Breast epithelium (tissue), 4 donors: ENCODE measurements at places on chromosomes 13 and 19. TPM values are rescaled to one million over a fixed set of nuclear protein-coding genes. Genes with fewer than 3 reads are reported as not detected.

SUCLA2 gene
- 61.3 TPM for total RNA-seq

GRCh38 chr13:65597839-65598818 lies 1632.0 kb downstream of the PCDH9 start:
- DNase-seq, result no peak

DNA sequence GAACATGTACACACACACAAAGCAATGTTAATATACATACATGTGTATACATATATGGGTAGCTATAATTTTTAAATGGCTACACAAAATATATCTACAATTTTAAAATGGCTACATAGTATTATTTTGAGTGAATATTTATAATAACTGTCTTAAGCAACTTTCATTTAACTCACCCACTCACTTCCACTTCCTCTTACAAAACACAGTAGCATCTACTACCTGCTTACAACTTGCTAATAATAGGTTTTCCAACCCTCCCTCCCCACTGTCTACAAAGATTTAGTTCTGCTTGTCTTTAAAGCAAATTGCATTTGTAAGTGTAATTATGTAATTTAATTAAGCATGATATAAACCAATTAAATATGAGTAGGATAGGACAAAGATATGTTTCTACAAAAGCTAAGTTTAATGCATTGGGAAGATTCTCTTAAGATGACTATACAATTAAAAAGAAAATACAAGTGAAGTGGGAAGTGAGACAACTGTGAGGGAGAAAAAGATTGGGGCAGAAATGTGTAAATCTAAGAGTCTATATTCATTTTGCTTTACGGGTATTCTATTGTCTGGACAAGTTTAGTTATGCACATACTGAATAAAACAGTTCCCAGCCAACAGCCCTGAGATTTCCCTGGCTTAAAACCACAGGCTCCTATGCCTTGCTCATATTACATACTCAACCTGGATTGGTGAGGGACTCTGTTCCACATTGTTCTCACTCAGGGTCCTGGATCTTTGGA lies 583.1 kb downstream of the EFNB2 start:
- no peak for DNase-seq

- DNase-seq, result no peak
Measured at GRCh38 chr19:39582442-39582841, 19.9 kb upstream of the LGALS13 start.

DNAAF3 gene
- total RNA-seq, result 4.7 TPM

GRCh38 chr13:78787190-78787589 lies 128.2 kb upstream of the OBI1 start:
- DNase-seq, result no peak

DNA sequence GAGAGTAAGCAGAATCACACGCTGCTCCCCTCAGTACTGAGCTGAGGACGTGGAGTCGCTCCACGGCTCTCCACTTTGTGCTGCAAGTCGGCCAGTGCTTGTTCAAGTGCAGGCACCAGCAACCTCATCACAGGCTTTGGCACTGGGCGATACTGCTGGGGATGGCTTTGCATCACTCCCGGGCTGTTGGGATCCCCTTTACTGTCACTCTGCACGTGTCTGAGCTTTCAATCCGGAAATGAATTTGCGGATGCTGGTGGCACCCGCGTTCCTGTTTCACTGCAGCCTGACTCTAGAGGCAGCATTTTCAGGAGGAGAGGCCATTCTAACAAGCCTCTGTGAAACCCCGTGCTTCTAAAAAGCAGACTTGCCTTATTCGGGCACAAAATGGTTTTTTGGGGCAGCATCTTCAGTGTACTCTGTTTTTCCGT lies 19.1 kb downstream of the SMARCA4 start:
- no peak for DNase-seq

GIPR gene
- 0.16 TPM for total RNA-seq

ZNF383 gene
- total RNA-seq, result 15.8 TPM

DNA sequence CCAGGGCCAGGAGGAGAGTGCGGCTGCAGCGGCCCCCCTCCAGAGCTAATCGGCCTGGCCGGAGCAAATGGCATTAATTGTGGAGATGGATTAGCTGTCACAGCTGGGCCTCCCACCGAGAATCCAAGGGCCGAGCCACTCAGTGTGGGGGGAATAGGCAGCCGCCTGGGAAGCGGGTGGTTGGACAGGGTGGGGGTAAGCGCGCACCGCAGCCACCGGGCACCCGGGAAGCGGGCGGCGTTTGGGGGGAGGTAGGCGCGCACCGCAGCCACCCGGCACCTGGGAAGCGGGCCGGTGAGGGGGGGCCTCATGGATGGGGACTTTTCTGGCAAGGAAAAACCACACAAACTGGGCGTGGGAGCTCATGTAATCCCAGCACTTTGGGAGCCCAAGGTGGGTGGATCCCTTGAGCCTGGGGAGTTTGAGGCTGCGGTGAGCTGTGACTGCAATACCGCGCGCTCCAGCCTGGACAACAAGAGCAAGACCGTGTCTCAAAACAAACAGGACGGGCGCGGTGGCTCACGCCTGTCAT lies 9.7 kb downstream of the R3HDM4 start:
- DNase-seq, result no peak

DNA sequence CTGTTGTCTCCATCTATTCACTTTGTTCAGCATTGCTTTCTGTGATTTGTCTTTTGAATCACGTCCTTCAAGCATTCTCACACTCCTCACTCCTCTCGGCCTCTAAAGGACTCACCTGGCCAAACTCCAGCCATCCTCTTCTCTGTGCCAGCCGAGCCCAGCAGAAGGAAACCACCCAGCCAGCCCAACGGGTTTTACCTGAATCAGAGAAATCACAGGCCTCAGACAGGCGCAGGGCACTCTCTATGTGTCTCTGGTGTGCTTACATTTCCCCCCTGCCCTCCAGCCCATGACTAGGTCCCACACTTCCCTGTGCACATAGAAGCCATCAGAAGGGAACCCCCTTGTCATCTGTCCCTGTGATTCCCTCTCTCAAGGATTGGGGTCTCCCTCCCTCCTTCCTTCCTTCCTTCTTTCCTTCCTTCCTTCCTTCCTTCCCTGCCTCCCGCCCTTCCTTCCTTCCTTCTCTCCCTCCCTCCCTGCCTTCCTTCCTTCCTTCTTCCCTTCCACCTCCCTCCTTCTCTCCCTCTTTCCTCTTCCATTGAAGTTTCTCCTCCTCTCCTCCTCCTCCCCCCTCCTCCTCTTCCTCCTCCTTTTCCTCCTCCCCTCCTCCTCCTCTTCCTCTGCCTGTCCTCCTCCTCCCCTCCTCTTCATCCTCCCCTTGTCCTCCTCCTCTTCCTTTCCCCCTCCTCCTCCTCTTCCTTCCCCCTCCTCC lies 8.8 kb upstream of the ZNF541 start:
- peak; percentile 85 for DNase-seq

CIC gene
- total RNA-seq, result 20.2 TPM

DNA sequence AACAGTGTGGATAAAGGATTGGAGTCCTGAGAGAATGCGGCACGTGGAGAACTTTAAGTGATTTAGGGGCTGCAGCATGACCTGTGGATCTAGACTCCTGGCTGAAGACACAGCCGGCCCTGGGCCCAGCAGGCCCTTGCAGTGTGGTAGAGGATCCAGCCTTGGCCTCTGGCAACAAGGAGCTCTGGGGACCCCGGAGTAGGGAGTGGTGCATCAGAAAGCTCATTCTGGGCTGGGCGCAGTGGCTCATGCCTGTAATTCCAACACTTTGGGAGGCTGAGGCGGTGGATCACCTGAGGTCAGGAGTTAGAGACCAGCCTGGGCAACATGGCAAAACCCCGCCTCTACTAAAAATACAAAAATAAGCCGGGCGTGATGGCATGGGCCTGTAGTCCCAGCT lies 76.0 kb downstream of the CHST8 start:
- no peak for DNase-seq

DNA sequence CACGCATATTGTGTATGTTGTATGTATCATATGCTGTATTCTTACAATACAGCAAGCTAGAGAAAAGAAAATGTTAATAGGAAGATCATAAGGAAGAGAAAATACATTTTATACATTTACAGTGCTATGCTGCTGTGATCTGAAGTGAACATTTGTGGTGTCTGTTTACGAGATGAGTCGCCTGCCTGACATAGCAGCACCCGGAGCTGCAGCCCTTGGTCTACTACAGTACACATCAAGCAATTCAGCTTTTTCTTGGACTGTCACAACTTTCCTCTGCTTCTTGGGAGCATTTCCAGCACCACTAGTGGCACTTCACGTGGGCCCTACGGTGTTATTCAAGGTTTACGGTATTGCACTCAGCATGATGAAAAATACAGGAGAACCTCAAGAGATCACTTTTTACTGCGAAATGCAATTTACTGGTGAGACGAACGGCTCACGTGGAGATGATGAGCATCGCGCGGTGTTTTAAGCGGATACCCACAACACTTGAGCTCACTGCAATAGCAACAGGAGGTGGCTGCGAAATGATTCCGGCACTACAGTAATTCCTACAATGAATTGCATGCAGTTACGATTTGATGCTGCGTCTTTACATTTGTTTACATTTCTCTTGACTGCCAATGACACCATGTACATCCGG lies 308.4 kb downstream of the FGF9 start:
- DNase-seq, result no peak

DNA sequence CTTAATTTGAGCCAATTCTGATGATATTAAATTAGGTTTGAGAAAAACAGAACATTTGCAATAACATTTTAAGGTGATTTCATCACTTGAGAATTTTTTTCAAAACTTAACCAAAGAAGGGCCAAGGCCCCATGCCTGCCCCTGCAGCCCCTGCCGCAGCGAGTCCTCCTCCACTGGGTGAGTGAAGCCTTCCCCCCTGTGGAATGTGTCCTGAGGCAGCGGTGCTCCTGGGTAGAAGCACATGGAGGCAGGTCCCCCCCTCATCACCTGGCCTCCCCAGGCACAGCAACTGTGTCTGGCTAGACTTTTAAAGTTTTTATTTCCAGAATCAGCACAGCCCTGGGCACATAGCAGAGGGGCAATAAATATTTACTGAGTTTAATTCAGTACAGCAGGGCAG lies 10.8 kb downstream of the SOX1 start:
- no peak for DNase-seq

DNA sequence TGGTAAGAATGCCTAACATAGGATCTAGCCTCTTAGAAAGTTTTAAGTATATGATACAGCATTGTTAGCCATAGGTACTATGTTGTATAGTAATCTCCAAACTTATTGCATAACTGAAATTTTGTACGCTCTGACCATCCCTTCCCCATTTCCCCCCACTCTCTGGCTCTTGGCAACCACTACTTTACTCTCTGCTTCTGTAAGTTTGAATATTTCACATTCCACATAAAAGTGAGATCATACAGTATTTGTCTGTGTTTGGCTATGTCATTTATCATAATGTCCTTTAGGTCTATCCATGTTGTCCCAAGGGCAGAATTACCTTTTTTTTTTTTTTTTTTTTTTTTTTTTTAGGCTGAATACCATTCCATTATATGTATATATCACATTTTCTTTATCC lies 396.9 kb downstream of the DLEU7 start:
- no peak for DNase-seq

DNA sequence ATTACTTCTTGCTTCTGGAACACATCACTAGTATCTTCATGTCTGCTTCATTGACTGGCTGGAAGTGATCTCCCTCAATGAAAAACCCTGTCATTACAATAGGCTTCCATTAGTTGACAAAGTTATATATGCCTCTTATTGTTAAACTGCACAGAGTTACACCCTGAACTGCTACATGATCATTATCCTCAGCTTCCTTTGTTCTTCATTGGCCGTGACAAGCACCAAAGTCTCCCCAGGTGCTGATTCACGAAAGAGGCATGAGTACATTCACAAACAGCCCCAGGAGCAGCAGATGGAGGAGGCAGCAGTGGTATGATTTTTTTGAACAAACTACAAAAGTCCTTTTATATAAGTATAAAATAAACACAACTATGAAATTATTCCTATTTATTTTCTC lies 51.4 kb downstream of the VWA8 start:
- no peak for DNase-seq

DNA sequence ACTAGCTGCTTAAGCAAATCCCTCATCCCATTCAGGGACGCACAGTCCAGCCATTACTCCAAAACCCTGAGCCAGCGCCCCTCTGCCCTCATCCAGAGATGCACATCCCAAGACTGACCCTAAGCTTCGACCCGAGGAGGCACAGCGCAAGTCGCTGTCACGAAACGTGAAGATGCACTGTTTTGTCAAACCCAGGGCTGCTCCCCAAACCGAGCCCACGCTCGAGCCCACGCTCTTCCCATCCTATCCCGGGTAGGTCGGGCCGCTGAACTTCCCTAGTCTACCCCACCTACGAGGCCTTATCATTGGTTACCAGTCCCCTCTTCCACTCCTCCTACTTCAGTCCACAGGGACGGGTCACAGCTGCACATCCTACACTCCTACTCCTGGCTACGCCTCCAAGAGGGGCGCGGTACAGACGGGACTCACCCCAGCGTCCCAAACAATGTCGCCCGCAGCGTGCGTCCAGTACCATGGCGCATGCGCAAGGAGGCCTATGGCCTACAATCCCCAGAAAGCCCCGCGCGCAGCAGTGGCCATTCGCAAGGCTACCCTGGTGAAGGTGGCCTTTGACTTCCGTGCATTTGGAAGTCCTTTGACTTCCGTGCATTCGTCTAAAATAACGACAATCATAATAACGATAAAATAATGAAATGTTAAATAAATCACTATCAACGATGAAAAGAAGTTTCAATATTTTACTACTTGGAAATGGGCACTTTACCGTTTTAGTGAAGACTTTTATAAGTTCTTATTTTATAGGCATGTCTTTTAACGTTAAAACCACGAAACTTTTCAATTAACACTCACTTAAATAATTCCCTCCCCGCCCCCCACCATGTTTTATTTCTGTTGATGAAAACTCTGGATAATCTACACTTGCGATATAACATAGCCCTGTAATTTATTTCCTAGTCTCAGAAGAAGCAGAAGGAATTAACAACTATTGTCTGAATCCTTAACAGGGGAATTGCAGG lies at the start of gene ZNF285:
Gene ZNF285 (minus strand): TSS at position 470 of the 977 bp plus-strand sequence. CDS start 4,395 bp downstream, outside the sequence.
- peak; percentile 86 for DNase-seq

BCL3 gene
- total RNA-seq, result 34.4 TPM

DNA sequence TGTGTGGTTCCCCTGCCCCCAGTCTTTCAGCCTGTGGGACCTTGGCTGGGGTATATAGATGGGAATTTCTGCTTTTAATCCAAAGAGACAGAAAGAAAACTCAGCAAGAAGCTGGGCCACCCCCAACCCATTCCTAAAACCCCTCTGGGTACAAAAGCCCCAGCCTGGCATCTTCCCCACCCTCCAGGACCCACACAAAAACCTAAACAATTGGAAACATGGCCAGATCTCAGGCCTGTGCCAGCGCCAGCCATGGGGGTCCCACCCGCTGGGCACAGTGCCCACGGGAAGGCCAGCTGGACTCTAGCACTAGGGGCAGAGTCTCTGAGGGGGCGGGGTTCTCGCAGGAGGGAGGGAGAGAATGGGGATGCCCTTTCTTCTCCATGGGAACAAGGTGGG lies 8.6 kb downstream of the LYL1 start:
- no peak for DNase-seq
